ENCODE measurements at places on chromosomes 12 and 14. TPM values are rescaled to one million over a fixed set of nuclear protein-coding genes. Genes with fewer than 3 reads are reported as not detected.

Gene ANKRD33
- polyA plus RNA-seq: not detected

Gene NPAS3
- polyA plus RNA-seq: 0.48 TPM

Gene ERP27
- 0.32 TPM for polyA plus RNA-seq

Gene GPATCH2L
- 9.7 TPM for polyA plus RNA-seq

Gene KRT2
- polyA plus RNA-seq: not detected

Gene KCNMB4
- 3.6 TPM for polyA plus RNA-seq
